ENCODE measurements at places on chromosomes 11 and 22.

GRCh38 chr11:68471360-68472340 is 11.1 kb downstream of the PPP6R3 start:
- DNase-seq = peak; percentile 50

DNA sequence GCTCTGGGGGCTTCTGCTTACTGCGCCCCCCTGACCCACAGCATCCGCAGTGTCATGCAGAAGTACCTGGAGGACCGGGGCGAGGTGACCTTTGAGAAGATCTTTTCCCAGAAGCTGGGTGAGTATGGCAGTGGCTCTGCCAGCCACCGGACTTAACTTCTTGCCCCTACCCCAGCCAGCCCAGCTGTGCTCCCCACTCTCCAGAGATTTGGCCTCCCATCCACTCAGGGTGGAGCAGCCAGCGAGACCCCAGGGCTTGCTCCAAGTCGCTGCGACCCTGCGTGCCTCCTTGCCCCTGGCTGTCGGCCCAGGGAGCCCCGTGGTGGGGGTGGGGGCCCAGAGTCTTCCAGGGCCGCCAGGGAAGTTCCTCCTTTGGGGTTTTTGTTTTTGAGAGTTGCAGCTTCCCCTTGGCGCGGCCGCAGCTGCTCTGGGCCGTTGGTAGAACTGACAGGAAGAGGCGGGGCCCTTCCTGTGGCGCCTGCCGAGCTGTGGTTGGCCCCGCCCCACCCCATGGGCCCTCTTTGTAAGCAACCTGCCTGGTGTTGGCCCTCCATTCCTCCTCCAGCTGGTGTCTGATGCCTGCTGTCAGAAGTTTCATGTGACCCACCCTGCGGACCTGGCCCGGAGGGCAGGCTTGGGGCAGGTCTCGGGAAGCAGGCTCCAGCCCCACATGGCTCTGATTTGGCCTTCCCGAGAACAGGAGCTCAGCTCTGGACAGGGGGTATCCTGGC is 11.1 kb downstream of the GRK2 start:
- peak; percentile 76 for DNase-seq

GRCh38 chr11:114683007-114683406 is 4.7 kb downstream of the NXPE2 start:
- no peak for DNase-seq

GRCh38 chr11:114779189-114779588 is 100.9 kb downstream of the NXPE2 start:
- DNase-seq = no peak

DNA sequence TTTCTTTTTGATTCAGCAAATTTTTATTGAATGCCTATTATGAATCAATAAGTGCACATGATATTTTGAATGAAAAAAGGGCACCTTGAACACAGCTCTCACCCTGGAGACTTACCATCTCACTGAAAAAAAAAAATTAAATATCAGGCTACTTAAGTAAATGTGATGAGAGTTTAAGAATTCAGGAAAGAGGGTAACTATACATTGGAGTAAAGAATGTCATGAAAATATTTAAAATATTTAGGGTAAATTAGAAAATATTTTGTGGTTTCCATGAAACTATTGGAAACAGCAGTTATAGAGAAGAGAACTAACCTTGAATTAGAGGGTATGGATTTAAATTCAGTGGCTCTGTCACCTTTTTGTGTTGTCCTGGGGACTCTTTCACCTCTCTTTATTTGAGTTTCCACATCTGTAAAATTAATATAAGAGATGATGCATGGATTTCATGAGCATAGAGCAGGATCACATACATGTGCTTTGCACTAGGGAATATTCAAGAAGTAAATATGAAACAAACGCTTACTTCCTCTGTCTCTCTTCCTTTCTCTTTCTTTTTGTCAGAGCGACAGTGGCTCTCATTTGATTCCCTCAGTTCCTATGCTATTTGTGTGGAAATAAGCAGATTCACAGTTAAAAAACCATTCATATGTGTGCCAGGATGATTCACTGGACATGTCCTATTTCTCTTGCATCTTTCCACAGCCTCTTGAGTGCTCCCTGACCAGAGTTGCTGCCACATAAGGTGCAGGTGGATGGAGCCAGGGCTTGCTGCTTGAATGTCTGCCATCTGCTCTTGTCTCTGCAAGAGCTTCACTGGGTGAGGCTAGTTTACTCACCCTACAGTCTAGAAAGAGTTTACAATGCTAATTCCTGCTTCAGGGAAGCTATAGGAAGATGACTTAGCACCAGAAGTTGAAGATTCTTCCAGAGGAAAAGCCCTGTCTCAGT is 533.1 kb downstream of the ETS1 start:
- peak; percentile 28 for DNase-seq

DNA sequence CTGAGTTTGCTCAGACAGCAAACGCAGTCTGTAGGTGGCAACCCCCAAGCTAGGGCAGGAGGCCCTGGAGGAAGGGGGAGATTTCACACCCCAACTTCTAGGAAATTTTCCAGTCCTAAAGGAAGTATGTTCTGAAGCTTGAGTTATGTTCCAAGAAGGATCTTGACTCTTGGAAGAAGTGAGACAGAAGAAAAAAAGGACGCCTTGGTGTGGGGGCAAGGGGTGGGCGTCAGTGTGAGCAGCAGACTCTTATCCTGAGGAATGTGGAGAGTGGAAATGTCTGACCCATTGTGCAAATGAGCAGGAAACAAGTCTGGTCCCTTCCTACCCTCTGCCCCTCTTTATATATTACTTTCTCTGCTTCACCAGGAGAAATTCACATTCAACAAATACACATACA is 368.5 kb upstream of the NARS2 start:
- no peak for DNase-seq

- DNase-seq = peak; percentile 41
Observed at GRCh38 chr11:131408025-131408640, 37.7 kb downstream of the NTM start.

DNA sequence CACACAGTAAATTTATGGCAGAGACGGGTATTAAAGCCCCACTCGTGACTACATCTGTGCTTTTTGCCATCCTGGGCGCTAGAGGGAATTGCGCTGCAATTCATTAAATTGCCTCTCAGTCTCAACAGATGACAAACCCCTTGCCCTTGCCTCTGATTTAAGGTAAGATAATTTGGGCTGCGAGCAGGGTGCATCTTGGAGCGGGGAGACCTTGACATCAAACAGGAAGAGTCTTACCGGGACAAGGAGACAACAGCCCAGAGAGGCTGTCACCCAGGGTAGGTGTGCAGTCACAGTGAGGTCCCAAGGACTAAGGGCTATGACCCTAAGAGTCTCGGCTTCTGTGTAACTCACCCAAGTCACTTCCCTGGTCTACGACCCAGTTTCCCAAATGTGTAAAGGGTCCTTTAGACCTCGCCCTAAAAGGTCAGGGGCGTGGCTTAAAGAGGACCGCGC is 449 bp upstream of the TOM1 start:
- DNase-seq = peak; percentile 47

- peak; percentile 89 for DNase-seq
Observed at GRCh38 chr11:65452806-65453490, 30.4 kb downstream of the NEAT1 start.

GRCh38 chr11:3920148-3920852 is 64.8 kb downstream of the STIM1 start:
- DNase-seq = peak; percentile 82

GRCh38 chr11:67317888-67318555 is 14.7 kb downstream of the SSH3 start:
- DNase-seq = no peak

- DNase-seq = no peak
Observed at GRCh38 chr11:14773755-14774154, 118.3 kb downstream of the CYP2R1 start.

DNA sequence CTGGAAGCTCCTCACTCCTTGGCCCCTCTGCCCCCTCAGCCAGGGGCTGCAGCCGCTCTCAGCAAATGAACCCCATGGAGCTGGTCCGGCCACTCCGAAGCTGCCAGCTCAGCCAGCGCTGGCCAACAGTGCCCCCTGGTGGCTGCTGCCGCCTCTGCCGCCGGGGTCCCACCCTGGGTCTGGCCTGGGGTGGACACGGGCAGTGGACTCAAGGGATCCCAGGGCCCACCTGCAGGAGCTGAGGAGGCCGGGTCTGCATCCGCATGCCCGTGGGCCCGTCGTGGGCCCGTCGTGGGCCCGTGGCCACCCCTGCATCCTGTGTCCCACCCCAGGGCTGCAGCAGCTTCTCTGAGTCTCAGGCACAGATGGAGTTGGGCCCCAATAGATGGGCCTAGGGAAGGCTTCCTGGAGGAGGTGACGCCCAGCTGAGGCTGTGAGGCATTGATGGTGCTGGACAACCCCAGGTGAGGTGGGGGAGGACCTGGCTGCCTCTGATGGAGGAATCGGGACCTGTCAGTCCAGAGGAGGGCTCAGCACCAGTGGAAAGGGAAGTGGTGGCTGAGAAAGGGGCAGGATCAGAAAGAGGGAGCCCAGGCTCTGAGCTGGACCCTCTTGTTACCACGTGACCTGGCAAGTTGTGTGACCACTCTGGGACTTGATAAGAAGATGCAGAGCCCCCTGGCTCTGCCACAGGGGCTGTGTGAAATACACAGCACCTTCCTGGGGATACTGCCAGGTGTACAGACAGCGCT is 522.3 kb downstream of the BRD1 start:
- no peak for DNase-seq

DNA sequence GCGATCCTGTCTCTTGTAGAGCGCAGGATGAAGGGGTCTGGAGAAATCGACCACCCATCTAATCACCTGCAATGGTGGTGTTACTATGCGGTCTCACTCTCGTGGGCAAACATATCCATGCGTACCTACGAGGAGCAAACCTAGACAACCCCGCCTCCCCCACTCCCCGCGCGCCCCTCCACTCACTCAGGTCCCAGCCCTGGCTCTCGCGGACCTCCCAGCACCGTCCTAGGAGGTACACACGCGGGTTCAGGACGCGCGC is 887 bp downstream of the TRPC6 start:
- no peak for DNase-seq

GRCh38 chr11:12927886-12928285 is 81.2 kb upstream of the RASSF10 start:
- no peak for DNase-seq

DNA sequence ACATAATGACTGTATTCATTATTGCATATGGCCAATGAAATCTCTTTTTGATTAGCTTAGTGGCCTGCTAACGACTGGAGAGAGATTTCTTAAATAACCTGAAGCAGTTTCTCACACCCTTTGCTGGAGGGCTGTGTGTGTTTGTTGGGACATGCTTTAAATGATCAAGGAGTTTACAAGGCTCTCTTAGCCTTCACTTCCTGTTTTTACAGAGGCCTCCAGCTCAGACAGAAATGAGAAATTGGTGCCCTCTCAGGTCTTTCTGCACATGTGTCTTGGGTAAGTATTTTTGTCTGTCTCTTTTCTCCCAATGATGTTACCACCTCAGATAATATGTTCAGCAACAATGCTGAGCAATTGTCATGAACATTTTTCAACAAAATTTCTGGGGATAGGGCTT is 884.4 kb upstream of the CNTN5 start:
- DNase-seq = no peak

GRCh38 chr11:131538322-131538721 is 167.9 kb downstream of the NTM start:
- no peak for DNase-seq

DNA sequence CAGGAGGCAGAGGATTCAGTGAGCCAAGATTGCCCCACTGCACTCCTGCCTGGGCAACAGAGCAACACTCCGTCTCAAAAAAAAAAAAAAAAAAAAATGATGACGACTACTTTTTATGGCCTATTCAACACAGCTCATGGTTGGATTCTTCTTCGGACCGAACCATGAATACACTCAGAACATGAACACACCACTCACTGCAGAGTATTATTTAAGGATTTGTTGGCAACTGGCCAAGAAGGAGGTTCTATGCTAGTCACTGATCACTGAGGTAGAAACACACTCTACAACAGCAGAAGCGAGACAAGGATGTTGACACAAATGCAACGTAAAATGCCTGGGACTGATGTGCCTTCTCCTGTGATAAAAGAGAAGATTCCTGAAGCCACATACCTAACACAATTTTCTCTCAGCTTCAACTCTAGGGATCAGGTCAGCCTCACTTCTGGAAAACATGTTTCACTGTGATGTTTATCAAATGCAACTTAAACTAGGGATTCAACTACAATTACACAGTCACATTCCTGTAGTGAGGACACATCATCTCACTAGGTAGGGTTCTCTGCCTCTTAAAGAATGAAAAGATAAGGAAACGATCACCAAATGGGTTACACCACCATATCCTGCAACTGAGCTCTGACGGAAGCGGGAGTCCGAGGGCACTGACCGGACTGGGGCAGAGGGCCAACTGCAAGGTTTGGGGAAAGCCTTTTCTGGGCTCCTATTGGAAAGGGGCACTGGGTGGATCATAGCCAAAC is 82.5 kb downstream of the SGSM3 start:
- DNase-seq = no peak

DNA sequence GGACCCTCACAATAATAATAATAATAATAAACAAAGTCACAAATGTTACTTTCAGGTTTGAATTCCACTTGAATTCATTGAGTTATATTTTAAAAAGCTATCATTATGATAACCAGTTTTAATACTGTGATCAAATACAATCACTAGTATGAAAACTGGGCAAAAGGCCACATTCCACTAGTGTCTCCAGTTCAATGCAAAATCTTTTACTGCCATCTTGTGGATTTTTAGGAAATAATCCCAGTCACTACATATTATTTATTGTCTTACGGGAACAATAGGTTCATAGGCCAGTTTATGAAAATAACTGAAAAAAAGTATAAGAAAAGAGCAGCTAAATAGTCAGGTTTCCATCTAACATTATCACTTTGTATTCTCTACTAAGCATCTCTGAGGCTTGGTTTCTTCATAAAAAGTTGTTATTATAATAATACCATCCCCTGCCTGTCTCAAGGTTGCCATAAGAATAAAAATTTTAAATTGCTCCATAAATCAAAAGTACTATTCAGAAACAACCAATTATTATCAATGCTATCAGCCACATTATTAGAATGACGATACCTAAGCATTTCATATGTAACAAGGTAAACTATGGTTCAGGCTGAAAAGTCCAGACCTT is 533.9 kb upstream of the CCDC90B start:
- DNase-seq = peak; percentile 66

DNA sequence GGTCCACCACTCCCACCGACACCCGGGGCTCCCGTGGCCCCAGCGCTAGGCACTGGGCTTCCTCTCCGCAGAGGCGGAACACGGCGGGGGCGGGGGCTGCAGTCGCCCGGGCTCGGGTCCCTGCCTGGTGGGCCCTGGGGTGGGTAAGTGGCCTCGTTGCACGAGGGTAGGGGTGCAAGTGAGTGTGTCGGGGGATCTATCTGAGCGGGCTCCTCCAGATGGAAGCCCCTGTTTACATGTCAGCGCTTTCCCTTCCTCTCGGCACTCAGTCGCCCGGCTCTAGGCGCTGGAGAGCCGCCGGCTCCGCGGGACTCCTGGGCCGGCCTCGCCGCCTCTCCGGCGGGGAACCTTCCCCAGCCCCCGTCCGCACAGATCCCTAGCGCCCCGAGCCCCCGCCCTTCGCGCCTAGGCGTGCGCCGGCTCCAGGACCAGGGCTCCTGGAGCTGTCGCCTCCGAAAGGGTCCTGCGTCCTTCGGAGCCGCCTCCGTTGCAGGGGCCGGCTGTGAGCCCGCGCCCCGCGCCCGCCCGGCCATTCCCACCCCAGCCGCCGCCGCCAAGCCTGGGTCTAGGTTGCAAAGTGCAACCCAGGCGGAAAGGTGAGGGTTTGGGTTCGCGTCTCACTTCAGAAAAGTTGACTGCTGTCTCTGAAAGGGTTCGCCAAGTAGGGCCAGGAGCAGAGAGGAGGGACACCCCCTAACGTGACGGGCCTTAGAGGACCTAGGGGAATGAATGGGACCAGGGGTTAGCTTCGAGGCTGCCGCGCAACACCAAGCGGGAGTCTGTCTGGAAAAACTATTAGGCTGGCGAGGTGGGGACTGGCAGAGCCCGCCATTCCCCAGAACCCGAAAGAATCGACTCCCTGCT is 978 bp downstream of the FLI1 start:
- peak; percentile 39 for DNase-seq

All from EL (cell line).